ENCODE measurements at places on chromosomes 2 and 18. TPM values are rescaled to one million over a fixed set of nuclear protein-coding genes. Genes with fewer than 3 reads are reported as not detected.
A peak's percentile ranks its signal among the peaks of the same experiment; 100 is the strongest.

DNA sequence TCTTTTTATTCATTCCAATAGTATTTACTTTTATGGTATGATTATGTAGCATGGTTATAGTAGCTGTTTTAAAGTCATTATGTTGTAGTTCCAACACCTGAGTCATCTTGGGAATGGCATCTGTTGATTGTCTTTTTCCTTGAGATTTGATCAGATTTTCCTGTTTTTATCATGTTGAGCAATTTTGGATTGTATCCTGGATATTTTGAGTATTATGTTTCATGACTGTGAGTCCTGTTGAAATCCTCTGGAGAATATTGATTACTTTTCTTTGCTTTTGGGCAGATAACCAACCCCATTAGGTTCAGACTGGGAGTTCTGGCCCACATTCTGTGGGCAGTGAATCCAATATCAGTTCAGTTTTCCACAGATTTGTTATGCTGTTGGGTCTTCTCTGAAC is 163.2 kb upstream of the SPRED2 start:
- no peak for DNase-seq

- DNase-seq, result peak; percentile 65
These were observed 64.0 kb downstream of the ADD2 start for GRCh38 chr2:70703900-70704549.

LOXHD1 gene
- 1.3 TPM for total RNA-seq

GRCh38 chr2:206968134-206969086 is 29.1 kb downstream of the CPO start:
- DNase-seq, result peak; percentile 88

DNA sequence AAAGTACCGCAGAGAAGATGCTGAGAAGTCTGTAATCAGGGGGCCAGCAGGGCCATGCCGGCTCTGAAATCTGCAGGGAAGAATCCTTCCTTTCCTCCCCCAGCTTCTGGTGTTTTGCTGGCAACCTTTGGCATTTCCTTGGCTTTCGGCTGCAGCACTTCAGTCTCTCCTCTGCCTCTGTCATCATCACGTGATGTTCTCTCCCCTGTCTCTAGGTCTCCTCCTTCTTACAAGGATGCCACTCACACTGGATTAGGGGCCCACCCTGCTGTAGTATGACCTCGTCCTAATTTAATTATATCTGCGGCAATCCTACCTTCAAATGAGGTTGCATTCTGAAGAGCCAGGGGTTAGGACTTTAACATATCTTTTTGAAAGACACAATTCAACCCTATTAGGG is 13.8 kb upstream of the RAB12 start:
- DNase-seq, result no peak

DNA sequence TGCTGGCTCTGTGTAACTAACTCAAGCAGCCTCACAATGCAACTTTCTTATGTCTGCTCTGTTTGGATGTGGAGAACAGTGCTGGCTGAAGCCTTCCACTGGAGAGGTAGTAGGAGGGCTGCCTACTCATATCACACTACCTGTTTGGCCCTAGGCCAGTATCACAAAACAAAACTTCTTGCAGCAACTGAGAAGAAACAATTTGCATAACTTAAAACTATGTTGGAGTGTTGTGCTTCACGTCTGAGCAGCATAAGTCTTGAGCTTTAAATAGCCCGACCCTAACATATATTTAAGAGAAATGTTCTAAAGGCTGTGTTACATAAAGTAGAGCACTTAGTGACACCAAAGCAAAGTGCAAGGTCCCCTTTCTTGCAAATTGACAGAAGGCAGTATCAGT is 204.9 kb upstream of the ACVR2A start:
- no peak for DNase-seq

- no peak for DNase-seq
These were observed 97.2 kb upstream of the DPP10 start for GRCh38 chr2:114345246-114345645.

PDE1A gene
- 12.9 TPM for total RNA-seq

DNA sequence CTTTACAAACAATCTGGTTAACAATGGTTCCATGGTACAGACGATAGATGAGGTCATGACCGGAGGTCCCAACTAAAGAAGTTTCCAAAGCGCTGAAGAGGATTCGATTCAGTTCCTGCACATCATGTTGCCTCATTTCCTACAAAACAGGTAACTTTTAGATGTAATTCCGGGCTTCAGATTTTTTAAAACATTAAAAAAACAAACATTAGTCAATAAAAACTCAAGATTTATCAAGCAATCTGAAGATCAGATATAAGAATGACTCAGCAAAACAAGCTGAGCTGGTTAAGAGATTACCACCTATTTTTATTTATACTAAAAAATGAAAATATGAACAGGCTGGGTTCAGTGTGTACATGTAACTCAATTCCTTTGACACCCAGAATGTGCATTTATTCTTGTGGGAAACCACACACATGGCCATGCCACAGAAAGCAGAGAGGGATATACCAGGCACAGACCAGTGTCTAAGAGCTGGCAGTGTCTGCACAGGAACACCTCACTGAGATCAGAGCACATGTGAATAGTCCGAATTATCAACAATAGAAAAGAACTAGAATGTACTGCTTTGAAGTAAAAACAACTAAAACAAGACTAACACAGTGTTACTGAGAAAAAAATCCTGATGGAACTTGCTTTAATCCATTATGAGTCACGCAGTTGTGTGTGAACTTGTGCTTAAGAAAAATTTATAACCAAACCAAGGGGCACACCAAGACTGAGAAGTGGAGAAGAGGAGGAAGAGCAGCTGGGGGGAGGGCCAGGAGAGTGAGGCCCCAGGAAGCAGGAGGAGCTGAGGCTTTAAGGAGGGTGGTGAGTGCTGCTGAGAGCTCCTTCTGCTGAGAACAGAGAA is 9.5 kb downstream of the USP40 start:
- DNase-seq, result no peak

DNA sequence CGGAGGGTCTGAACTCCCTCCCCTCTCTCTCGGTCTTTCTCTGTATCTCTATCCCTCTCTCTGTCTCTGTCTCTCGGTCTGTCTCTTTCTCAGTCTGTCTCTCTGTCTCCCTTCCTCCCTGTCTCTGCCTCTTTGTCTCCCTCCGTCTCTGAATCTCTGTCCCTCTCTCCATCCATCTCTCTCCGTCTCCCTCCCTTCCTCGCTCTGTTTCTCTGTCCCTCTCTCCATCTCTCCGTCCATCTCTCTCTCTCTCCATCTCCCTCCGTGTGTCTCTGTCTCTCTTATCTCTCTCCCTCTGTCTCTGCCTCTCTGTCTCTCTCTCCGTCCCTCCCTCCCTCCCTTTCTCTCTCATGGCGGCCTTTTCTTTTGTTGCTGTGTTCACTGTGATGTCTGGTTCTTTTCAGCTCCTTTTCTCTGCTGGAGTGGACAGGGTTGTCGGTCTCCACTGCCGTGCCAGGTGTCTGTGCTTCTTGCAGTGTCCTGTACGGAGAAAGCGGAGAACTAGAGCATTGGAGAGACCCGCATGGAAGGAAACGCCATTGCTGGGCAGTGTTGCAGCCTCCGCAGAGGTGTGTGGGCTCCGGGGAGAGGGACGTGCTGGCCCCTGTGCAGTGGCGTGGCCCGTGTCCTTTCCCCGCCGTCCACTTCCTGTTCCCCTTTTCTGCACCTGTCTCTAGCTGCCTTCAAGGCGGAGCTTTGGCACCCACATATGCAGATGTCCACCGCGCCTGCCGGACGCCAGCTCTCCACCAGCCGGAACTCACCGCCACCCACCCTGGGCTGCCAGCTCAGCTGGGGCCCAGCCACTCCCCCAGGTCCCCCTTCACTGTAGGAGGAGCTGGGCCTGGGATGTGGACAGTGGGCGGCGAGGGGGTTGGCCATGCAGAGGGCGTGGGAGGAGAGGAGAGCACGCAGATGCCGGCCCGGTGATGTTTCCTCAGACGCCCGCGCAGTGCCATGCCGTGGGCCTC is 113.1 kb downstream of the NFATC1 start:
- peak; percentile 35 for DNase-seq

ABCG8 gene
- not detected for total RNA-seq

DNA sequence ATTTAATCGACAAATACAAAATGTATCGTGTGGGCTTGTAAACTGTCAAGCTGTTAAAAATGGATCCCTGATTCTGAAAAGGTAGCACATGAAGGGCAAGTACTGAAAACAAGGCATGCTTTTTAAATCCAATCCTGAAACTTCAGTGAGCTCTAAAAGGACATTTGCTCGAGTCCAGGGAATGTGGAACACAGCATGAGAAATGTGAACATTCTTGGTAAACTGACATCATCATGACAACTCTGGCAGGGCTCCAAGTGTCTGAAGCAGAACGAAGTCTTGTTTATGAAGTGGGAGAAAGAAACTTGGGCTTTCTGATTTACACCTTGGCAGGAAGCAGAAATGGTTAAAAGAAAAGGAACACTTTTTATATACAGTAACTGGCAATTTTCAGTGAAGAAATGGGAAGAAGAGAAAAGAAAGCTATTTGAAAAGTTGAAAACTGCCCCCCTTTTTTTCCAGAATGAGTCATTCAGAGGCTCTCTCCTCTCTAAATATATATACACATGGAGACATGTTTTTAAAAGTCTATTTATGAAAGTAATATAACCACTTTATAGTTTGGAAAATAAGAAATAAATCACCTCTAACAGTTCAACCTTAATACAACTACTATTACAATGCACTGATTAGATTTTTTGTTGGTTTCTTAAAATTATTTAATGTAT is 120.8 kb downstream of the GAREM1 start:
- peak; percentile 98 for DNase-seq

DNA sequence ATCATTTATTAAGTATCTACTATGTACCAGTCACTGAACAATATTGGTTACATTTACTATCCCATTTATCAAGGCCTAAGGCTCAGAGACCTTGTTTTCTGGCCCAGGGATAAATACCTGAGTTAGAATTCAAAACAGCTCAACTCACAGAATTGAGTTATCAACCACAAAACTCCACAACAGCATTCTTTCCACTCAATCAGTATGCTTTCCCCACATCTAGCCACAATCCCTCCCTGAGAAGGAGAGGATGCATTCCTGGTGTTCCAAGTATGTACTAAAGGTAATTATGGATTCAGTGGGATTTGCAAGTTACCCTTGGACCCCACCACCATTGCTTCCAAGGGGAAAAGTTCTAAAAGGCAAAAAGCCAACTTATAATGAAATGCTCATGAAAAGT is 104.2 kb upstream of the PID1 start:
- no peak for DNase-seq
